RPMI8226 (cell line): ENCODE measurements at places on chromosomes 6 and 20.

- no peak for DNase-seq
Measured at GRCh38 chr6:88047510-88048150, at the start of gene SPACA1. Gene SPACA1 (plus strand): TSS chr6:88047841. CDS start chr6:88047906, 65 bp downstream.

- no peak for DNase-seq
Measured at GRCh38 chr6:157428427-157429202, 47.6 kb downstream of the ZDHHC14 start.

- no peak for DNase-seq
Measured at GRCh38 chr6:43499028-43499815, 10.9 kb downstream of the LRRC73 start.

- no peak for DNase-seq
Measured at GRCh38 chr20:33825340-33826269, 14.5 kb downstream of the CHMP4B start.

GRCh38 chr20:4961746-4962145, 39.6 kb downstream of the SLC23A2 start:
- no peak for DNase-seq

DNA sequence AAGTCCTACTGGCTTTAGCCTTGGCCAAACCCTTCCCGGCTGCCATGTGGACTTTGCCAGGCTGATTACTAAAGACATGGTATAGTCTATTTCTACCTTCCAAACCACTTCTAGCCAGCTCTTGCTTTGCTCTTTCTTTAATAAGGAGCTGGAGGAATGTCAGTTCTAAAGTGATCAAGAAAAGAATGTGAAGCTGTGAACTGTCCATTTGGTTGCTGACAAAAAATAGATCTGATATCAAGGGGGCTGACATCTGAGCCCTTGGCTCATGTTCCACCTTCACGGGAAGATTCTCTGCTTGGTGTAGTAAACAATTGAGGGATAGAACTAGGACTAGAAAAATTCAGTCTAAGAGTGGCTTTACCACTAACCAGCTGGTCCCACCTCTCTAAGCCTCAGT, 22.6 kb downstream of the GNAS-AS1 start:
- no peak for DNase-seq

- no peak for DNase-seq
Measured at GRCh38 chr20:23508449-23509229, 17.7 kb downstream of the CST8 start.

DNA sequence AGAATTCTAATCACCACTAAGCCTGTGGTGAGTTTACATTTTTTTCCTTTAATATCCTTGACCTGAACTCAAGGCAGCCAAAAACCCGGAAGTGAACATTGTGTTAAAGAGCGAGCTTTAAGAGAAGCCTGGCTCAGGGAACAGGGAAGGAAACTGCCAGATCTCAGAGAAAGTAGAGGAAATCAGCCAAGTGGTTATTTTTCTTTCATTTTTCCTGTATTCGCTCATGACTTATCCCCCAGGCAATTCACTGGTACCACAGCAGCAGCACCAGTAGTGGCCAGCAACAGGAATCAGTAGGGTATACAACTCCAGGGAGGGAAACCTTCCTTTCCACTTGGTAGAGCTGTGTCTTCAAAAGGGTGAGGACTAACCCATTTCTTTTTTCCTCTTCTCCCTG, 89.6 kb upstream of the HMGCLL1 start:
- no peak for DNase-seq

DNA sequence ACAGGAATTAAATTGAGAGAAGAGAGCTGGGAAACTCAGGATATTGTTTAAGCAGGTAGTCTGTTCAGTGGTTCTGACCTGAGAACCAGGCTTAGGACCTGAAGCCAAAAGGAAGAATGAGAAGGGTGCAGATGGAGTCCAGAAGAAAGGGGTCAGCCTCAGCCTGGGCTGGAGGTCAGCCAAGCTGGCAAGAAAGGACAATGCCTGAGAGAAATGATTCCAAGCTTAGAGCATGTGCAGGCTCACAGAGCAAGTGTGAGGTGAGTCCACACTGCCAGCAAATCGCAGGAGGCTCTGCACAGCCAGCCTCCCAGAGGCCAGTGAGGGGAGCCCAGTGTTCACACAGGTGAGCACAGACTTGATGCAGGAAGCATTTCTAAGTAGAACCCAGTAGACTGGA, 47.3 kb downstream of the DAAM2 start:
- no peak for DNase-seq

DNA sequence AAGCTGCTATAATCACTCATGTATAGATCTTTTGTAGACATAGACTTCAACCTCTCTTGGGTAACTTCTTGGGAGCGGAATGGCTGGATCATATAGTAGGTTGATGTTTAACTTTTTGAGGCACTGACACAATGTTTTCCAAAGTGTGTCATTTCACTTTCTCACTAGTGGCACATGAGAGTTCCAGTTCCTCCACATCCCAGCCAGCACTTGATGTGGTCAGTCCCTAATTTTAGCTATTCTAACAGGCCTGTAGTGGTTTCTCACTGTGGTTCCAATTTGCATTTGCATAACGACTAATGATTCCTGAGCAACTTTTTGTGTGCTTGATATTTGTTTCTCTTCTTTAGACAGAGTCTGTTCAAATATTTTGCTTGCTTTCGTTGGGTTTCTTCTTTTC, 221.3 kb downstream of the DLL1 start:
- no peak for DNase-seq

- no peak for DNase-seq
Measured at GRCh38 chr6:139666284-139666683, 291.8 kb upstream of the CITED2 start.

DNA sequence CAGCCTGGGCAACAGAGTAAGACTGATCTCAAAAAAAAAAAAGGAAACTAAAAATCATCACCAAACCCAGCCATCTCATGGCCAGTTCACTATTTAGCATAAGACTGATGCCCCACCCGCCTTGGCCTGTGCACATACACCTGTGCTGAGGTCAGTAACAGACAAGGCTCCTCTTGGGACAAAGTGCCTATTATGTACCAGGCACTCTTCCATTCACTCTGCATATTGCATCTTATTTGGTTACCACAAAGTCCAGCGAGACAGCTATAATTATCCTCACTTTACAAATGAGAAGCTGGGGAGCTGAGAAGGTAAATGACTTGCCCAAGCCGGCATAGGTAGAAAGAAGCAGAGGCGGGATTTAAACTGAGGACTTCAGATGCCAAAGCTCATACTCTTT, 3.8 kb downstream of the PTPRT start:
- no peak for DNase-seq

GRCh38 chr6:32840604-32841246, 2.2 kb upstream of the TAP2 start:
- DNase-seq = no peak

DNA sequence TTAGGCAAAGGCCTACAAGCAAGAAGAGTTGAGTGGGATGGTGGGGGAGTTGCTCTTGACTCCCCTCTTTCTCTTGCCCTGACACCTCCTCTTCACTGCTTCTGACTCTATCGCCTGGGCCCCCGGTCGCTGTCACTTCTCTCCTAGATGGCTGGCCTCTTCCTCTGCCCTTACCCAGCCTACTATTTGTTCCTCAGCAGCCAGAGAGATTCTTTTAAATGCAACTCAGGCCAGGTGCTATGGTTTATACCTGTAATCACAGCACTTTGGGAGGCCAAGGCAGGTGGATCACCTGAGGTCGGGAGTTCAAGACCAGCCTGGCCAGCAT, 4.3 kb upstream of the PDYN start:
- no peak for DNase-seq

DNA sequence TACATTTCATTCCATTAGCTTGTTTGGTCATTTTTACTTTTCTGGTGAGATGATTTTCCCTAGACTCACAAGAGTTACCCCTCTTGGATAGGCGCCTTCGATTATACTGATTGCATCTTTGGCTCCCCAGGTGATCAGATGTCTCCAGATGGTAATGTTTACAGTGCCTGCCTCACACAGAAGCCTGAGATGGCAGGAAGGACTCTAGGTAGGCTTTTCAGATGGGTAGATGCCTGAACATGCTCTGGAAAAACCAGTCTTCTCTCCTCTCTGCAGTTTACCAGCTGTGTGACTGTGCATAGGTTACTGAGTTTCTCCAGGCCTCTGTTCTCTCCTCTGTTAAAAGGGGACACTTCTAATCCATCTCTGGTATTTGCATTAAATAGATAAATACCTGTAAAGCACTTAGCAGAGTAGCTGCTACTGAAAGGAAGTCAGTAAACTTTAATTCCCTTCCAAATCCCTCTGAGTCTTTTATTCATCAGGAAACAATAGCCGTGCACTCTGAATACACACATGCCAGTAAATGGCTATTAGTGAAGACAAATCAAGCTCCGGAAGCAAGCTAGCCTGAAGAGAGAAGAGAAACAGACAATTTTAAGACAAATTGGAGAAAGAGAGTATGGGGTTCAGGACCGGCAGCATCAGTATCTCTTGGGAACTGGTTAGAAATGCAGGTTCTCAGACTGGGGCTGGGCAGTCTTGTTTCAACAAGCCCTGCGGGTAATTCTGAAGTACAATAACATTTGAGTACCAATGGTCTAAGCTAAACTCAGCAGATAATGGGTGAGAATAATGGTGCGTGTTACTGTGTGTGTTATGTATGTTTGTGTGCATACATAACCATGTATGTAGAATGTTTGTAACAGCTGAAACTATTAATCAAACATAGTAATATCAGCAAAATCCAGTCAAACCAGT, 139.4 kb downstream of the UST start:
- no peak for DNase-seq

DNA sequence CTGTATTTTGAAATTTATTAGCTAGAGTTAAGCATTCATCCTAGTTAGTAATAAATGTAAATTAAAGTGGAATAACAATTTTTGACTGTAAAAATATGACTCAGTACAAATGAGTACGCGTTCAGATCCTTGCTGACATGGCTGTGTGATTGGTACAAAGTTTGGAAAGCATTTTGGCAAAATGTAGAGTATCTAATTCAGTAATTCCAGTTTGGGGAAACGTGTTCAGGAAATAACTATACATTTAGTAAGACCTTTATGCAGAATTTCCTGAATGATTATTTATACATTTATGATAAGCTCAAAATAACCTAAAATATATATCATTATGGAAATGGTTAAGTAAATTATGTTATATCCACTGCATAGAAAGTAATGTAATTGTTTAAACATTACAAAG, 8.0 kb downstream of the VTA1 start:
- DNase-seq = no peak

DNA sequence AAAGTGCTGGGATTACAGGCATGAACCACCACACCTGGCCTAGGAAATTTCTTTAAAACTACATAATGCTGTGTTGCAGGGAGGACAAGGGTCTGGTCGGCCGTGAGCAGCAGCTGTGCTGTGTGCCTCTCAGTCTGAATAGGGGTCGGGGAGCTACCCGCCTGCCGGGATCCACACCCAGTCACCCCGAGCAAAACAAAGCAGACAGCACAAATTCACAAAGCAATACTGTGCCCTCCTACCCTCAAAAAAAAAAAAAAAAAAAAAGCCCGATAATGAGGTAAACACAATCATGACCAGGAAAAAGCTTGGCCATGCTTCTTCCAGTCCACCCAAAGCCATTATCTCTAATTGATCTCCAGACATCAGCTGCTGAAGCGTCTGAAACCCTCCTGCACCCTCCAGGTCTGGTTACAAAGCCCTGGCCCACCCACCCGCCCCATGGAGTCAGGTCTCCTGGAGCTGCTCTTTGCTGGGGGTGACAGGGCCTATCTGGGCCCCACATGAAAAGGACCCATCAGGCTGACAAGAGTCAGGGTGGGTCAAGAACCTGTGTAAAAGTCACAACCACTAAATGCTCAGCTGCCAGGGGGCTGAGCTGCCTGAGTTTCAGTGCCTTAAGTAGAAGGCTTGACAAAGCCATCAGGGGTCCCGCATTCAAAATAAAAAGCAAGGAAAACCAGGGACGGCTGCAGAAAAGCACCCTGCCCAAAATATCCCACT, 88.2 kb downstream of the NOL4L start:
- DNase-seq = no peak
